ENCODE measurements at places on chromosomes 1 and 21.

DNA sequence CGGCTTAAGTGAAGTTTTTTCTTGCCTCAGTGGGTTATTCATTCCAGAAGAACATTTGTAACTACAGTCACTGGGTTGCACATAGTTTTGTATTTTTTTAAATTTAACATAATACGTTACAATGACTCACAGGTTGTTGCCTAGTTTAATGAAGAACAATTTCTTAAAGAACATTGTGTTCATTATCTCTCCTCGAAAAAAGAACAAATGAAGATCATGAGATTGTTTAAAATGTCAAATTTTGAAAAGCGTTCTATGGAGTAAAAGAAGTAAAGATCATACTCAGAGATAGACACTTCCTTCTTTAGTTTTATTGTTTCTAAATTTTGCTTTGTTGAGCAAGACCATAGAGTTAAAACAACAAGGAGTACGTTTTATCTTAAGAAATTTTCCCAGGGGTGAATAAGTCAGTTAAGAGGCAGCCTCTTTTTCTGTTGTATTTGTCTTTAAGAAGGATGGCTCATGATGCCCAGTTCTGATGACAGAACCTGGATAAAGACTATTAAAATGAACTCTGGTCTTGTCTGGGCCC, 10.5 kb upstream of the SLAMF1 start:
- no peak for DNase-seq

DNA sequence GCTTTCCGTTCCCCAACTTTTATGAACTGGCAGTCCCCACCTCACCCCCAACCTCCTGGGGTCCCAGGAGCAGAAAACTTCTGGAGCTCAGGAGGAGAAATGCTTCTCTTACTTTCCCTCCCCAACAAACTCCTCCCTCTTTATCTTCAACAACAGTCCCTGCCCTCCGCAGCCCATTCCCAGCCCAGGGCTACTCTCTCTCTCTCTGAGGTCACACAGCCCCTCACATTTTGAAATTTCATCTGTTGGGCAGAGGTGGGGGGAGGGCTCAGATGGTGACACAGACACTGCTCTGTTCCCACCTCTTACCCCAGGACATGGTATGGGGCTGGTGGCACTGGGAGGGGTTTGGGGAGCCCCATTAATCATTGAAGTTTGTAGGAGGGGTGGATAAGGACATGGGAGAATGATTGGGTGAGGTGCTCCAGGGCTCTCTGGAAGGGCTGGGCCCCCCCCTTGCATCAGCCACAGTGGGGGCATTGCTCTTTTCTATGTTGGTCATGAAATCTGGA, 6.0 kb downstream of the PIK3CD start:
- DNase-seq = no peak

- DNase-seq = no peak
Measured at GRCh38 chr1:228043281-228043848, 36.6 kb downstream of the WNT3A start.

DNA sequence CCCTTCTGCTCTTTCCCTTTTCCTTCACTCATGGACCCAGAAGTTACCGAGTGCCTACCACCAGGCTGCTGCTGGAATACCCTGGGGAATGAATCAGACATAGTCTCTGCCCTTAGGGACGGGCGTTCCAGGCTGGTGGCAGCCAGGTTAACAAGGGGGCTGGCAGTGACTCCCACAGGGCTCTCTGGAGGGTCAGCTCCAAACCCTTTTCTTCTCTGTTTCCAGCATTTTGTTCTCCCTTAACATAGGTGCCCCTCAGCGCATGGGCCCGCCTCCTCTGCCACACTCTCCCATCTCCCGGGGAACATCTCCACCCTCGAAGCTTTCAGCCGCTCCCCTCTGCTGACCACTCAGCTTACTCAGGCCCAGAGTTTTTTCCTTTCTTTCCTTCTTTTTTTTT, 62.9 kb upstream of the LRP8 start:
- DNase-seq = no peak

DNA sequence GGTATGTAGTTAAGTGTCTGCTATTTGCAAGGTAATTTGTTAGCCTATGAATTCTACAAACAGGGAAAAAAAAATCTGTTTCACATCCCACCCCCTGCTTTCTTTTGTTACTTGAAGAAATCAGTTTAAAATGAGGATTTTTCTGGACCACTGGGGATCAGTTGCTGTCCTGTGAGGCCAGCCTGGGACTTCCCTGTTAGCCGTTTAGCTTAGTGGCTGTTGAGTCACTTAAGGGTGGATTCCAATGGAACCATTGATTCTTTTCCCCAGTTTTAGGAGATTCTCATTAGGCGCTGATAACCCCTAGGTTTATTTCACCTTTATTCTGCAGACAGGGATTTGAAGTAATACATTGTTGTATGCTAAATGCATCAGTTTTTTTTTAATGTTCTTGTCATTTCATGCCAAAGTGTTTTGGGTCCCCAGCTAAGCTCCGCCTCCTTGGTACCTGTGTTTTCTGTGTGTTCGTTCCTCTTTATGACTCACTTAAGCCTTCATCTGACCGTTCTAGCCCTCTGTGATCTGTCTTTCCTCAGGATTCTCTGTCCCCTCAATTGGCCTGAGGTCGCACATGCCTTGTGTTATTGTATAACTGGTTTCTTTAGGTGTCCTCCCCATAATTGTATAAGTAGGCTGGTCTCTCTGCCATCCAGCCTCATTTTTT, 59.3 kb downstream of the NOS1AP start:
- DNase-seq = no peak

DNA sequence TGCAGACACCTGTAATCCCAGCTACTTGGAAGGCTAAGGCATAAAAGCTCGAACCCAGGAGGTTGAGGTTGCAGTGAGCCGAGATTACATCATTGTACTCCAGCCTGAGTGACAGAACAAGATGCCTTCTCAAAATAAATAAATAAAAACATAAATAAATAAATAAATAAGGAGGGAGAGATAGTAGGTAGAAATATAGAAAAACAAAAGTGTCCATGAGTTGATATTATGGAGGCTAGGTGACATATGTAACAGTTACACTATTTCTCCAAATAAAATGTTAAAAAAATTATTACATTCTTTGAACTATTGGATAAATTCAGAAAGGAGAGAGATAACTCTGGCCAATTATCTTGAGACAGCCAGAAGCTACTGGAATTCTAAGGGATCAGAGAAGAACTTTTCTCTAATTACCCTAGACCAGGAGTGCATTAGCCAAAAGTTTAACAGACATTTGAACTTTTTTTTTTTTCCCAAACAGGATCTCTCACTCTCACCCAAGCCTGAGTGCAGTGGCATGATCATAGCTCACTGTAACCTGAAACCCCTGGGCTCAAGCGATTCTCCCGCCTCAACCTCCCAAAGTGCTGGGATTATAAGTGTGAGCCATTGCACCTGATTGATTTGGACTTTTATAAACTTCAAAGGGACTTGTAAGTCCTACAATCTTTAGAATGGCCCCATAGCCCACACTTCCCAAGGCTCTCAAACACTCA, 17.6 kb downstream of the SYNJ1 start:
- no peak for DNase-seq

GRCh38 chr1:167695147-167695546, 26.6 kb upstream of the MPZL1 start:
- DNase-seq = no peak

DNA sequence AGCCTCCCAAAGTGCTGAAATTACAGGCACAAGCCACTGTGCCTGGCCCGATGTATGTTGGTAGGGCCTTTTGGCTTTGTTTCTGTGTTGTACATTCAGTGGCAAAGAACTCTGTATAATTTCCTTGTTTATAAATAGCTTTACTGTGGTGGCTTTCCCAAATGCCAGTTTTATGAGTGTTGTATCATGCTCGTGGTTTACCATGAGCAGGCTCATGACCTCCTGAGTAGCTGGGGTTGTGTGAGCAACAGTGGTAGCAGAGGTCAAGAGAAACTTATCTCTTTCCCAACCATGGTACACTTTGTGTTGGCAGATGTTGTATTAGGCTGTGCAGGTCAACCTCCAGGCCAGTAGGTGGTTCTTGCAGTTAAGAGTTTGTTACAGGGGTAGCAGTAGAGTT, 420.4 kb upstream of the BEND5 start:
- no peak for DNase-seq

GRCh38 chr21:37688952-37689659, 227.2 kb downstream of the KCNJ6 start:
- no peak for DNase-seq

DNA sequence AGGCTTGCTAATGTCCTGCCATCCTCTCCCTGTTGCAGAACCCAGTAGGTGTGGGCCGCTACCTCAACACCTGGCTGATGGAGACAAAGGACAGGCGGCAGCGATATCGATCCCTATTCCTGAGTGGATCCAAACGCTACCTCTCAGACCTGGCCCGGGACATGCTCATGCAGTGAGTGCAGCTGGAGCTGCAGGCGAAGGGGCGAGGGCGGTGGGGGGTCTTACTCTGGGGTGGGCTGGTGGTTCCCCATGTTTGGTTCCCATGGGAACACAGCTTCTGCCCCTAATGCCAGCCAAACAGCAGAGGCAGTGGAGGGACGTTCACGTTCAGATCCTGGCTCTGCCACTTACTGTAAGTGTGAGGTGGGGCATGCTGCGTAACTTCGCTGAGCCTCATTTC, 15.8 kb upstream of the TTC22 start:
- DNase-seq = no peak

DNA sequence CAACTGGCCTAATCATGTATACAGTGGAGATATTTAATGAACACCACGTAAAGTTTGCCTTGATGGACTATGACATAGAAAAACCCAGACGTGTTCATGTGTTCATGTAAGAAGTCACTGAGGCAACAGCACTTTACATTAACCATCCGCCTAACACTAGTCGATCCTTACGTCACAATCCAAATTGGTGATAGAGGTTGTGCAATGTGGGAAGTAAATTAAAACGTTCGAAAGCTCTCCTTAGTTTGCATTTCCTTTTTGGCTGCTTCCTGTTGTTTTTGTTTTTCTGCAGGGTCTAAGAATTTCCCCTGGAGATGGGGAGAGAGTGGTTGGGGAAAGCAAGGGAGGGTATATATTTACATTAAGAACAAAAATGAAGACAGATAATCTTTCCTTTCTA, 587.5 kb upstream of the ADGRL2 start:
- DNase-seq = no peak

- no peak for DNase-seq
Measured at GRCh38 chr1:1143636-1144035, 27.7 kb upstream of the C1orf159 start.

- DNase-seq = no peak
Measured at GRCh38 chr1:41319106-41319755, 42.0 kb upstream of the FOXO6 start.

GRCh38 chr1:213724640-213725536, 262.9 kb upstream of the PROX1 start:
- DNase-seq = no peak

- no peak for DNase-seq
Measured at GRCh38 chr1:952201-952600, 6.9 kb downstream of the NOC2L start.

DNA sequence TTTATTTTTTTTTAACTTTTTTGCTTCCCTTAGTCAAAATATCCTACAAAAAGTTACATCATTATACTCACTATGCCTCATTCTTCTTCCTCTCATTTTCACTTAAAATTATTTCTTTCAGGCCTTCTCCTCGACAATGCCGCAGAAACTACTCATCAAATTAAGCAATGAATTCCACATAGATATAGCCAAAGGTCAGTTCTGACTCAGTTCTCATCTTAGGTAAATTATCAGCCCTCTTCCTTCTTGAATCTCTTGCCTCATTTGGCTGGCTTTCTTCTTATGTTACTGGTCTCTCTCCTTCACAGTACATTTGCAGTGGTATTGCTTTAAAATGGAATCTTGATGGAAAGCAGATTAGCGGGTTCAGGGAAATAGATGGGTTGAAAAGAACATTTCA, 260.7 kb upstream of the BRINP3 start:
- DNase-seq = no peak

GRCh38 chr21:46000731-46001641, 19.4 kb downstream of the COL6A1 start:
- DNase-seq = no peak

- DNase-seq = no peak
Measured at GRCh38 chr1:224201383-224201782, 18.3 kb downstream of the DEGS1 start.

GRCh38 chr1:22975694-22976093, 3.0 kb upstream of the LACTBL1 start:
- no peak for DNase-seq

DNA sequence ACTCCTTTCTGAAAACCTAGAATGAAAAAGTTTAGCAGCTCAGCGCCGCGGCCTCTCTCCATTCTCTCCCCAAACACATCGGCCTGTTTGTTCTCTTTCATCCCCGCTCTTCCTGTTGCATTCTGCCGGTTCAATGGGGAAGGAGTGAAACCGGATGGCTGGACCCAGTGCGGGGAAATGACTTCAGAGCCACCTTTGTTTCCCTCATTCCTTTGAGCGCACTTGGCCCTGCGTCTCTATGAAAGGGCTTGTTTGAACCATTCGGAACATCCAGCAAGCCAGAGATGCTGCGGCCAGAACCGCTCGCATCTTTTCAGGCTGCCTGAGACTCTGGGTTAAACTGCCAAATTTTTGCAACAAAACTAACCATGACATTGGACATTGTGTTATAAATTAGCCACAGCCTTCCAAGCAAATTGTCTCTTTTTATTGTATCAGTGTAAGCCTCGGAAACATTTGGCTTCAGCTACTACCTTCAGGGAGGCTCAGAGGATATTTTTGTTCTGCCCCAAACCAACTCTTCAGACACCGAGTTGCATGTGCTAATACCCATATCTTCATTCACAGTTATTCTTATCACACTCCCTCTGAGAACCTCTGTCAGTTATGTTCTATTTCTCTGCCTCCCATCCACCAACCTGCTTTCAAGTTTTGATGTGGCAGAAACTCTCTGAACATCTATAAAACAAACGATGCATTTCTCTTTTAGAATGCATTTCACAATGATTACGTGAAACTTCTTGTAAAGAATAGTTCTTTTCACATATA, 5.1 kb upstream of the OLIG1 start:
- DNase-seq = no peak

DNA sequence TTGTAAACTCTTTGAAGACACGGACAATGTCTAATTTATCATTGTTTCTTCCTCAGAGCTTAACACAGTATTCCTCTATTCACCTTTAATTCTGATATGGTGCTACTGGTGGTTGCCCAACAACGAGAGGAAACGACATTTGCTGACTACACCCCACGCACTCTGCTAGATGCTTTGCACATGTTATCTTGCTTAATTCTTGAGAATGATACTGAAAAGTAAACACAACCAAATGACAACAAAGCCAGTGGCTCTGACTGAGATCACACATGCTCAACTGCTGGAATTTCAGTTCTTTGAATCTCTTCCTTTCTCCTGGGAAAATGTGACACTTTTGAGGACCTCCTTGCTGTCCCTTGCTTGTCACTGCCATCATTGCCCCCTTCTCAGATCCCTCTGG, 37.2 kb upstream of the DDAH1 start:
- no peak for DNase-seq

DNA sequence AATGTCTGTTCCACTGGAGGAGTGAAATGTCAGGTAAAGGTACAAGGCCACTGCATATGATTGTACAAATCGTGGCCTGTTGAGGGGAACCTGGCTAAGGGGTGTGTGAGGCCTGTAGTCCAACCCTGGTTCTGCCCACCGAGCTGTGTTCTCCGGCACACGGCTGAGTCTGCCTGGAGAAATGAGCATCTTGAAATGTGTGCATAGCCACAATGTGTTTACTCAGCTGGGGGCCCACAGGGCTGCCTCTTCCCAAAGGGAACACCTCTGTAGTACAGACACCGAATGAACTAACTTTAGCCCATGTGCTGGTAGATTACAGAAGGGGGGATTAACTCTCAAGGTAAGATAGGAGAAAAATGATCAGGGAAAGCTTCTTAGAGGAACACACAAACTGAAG, 30.2 kb downstream of the AK4 start:
- no peak for DNase-seq

Measured in activated naive CD4-positive, alpha-beta T cell (primary cell).